Tongue (tissue), 3 donors: ENCODE measurements at places on chromosomes 5 and 9. TPM values are rescaled to one million over a fixed set of nuclear protein-coding genes. Genes with fewer than 3 reads are reported as not detected.

DNA sequence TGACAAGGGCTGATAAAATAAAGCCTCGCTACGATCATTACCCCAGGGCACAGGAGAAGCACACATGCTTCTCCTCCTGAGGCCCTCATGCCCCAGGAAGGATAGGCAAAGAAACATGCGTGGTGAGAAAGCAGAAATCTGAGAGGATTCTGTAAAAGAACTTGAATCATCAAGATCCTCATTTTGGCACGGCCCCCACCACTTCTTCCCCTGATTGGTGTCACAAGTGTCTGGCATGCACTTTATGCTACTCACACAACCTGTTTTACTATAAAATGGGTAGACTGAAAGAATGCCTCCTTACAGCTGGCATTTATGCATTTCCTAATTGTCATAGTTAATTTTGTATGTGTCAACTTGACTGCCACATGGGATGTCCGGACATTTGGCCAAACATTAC is 32.1 kb downstream of the PCA3 start:
- no peak for DNase-seq

DNA sequence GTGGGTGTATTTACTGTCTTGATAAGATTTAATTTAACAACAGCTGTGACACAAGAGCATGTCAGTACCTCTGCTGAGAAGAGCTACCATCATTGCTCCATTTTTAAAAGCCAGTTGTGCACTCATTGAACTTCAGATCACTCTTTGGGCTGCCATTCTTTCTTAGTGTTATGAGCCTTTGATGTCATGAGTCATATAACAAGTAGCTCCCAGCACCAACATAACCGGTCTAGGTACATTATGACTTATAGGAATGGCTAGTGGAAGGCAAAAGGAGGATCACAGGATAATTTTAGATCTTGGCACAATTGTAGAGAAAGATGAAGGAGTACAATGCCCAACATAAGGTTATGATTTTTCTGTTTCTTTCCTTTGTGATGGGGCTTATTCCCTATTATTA is 170.8 kb upstream of the FBN2 start:
- no peak for DNase-seq

DNA sequence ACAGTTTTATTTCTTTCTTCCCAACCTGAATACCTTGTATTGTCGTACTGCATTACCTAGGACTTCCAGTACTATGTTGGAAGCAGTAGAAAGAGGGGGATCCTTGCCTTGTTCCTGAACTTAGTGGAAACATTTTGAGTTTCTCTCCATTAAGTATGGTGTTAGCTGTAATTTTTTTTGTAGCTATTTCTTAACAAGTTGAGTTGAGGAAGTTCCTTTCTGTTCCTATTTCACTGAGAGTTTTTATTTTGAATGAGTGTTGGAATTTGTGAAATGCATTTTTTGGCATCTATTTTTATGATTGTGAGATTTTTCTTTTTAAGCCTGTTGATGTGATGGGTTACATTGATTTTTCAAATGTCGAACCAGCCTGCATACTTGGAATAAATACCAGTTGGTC is 49.0 kb downstream of the FSD1L start:
- DNase-seq = no peak

- no peak for DNase-seq
Measured at GRCh38 chr5:143644727-143645126, 167.2 kb upstream of the HMHB1 start.

GRCh38 chr9:12862611-12863410 is 88.0 kb downstream of the LURAP1L start:
- DNase-seq = no peak

GRCh38 chr5:111755942-111756381 is 1.0 kb downstream of the NREP start:
- peak; percentile 87 for DNase-seq

DNA sequence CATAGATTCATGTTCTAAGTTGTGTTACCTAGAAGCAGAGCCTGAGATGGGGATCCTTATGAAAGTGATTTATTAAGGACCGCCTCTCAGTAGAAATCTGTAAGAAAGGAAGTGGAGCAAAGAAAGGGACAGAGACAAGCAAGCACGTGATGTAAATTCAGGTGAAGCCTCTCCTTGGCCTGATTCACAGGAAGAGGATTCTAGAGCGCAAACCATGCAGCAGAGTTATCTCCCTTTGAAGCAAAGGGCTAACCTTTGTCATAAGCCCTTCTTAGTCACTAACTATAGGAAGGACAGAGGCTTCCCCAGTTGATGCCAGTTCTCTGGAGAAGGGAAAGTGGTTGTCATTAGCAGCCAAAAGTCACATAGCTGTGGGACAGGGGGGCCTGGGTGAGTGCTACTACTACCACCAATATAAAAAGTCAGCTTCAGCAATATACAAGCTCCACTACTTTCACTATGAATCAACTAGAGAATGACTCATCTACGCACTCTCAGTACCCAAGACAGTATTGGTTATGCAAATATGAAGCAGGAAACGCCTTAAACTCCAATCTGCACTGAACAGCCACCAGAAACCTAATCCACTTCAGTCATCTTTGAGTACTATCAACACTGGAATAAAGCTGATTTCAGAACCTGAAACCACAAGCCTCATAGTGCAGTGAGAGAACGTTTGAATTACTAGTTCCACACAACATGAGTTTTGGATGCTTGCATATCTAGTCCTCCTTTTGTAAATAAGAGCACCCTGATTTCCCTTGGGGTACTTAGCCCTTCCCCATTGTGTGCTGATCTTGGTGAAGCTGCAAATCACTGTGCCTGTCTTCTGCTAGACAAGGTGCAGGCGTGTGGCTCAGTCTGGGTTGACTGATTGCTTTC is 162.7 kb downstream of the ZNF608 start:
- DNase-seq = no peak

- DNase-seq = no peak
Measured at GRCh38 chr5:84229045-84229444, 155.6 kb downstream of the EDIL3 start.

The OR1Q1 gene
- not detected for total RNA-seq

The FST gene
- 14.4 TPM for total RNA-seq

The TRAF1 gene
- total RNA-seq = 5.1 TPM

The ST6GALNAC4 gene
- 39.8 TPM for total RNA-seq
